ENCODE measurements at places on chromosomes 12 and 14.
A peak's percentile ranks its signal among the peaks of the same experiment; 100 is the strongest.

- peak; percentile 21 for DNase-seq
Measured at GRCh38 chr12:116152268-116152667, 125.2 kb downstream of the MED13L start.

GRCh38 chr12:67446716-67447115, 177.6 kb downstream of the CAND1 start:
- no peak for DNase-seq

- DNase-seq: peak; percentile 24
Measured at GRCh38 chr14:68711561-68712309, 81.1 kb downstream of the ZFP36L1 start.

GRCh38 chr14:91867316-91867988, at the start of gene TC2N:
Gene TC2N, minus strand, starts transcription at chr14:91867536. Its CDS starts 53,767 bp downstream, at chr14:91813769.
- DNase-seq: peak; percentile 74

- DNase-seq: no peak
Measured at GRCh38 chr14:26163761-26164160, 434.1 kb downstream of the NOVA1 start.

DNA sequence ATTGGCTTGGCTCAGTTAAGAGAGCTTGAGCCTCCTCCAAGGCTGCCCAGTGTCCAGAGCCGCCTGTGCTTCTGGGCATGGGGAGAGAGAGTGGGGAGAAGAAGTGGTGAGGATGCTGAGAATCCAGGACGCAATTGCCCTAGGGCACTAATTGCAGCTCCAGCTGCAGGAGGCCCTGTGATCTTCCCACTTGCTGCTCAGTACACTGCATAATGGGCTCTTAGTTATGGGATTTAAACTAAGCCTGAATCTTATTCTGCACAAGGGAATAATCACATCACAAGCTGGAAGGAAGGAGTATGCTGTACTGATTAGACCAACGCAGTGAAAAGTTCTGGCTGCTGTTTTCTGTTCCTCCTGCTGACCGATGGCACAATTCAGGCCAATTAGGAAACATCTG, 101.0 kb upstream of the PRMT8 start:
- no peak for DNase-seq

GRCh38 chr14:77212943-77213678, 31.5 kb downstream of the TMEM63C start:
- DNase-seq: peak; percentile 73

GRCh38 chr12:44628180-44628579, 247.9 kb downstream of the NELL2 start:
- DNase-seq: peak; percentile 16

- DNase-seq: no peak
Measured at GRCh38 chr14:76829650-76830421, 3.6 kb downstream of the LRRC74A start.

GRCh38 chr12:56118688-56119357, 757 bp downstream of the ZC3H10 start:
- no peak for DNase-seq

- DNase-seq: no peak
Measured at GRCh38 chr12:30515351-30515750, 180.3 kb downstream of the IPO8 start.

DNA sequence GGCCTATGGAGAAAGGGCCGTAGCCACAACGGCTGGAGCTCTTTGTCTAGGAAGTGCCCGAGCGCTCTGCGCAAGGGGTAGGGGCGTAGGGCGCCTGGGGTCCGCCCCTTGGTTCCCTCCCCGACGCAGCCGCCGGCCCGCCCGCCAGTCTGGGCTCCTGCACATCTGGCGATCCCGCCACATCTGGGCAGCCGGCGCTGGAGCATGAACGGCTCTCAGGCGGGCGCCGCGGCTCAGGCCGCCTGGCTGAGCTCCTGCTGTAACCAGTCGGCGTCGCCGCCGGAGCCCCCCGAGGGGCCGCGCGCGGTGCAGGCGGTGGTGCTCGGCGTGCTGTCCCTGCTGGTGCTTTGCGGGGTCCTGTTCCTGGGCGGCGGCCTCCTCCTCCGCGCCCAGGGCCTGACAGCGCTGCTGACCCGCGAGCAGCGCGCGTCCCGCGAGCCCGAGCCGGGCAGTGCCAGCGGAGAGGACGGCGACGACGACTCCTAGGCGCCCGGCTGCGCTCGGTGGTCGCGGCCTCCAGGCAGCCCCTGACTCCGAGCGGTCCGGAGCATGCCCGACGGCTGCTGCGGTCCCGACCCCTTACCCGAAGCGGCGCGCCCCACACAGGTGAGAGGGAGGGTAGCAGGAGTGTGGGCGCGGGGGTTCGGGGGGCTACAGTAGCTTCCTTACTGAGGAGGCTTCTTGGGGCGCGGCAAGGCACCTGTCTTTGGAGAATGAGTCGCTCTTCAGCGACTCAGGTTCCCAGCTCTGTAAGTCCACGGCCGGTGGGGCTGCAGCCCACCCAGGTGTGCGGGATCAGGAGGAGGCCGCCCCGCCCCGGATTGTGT, at the start of gene SMIM41:
SMIM41 (plus strand) TSS at position 129 of the 827 bp plus-strand sequence; CDS start at position 205, 76 bp downstream.
- no peak for DNase-seq

DNA sequence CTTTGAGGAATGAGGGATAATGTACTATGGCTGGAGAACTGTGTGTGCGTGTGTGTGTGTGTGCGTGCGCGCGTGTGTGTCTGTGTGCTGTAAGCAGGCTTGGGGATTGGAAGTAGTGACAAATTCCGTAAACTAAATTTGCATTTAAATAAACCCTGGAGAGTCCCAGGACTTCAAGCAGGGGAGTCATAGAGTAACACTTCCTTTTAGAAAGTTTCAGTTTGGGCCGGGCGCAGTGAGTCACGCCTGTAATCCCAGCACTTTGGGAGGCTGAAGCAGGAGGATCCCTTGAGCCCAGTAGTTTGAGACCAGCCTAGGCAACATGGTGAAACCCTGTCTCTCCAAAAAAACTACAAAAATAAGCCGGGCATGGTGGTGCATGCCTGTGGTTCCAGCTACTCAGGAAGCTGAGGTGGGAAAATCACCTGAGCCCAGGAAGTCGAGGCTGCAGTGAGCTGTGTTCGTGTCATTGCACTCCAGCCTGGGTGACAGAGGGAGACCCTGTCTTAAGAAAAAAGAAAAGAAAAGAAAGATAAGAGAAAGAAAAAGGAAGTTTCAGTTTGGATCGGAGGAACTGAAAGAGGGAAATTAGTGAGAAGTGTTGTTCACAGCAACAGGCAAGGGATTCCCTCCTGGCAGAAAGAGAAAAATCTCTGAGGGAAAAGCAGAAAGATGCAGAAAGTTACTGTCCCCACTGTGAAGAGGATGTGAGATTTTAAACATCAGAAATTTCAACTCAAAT, 222.7 kb upstream of the SOX5 start:
- peak; percentile 6 for DNase-seq

- peak; percentile 18 for DNase-seq
Measured at GRCh38 chr14:93736378-93737014, 51.8 kb downstream of the PRIMA1 start.

GRCh38 chr12:92505254-92506231, 197.2 kb upstream of the PLEKHG7 start:
- DNase-seq: peak; percentile 77

- no peak for DNase-seq
Measured at GRCh38 chr14:68359022-68359836, 433.6 kb downstream of the ZFP36L1 start.

DNA sequence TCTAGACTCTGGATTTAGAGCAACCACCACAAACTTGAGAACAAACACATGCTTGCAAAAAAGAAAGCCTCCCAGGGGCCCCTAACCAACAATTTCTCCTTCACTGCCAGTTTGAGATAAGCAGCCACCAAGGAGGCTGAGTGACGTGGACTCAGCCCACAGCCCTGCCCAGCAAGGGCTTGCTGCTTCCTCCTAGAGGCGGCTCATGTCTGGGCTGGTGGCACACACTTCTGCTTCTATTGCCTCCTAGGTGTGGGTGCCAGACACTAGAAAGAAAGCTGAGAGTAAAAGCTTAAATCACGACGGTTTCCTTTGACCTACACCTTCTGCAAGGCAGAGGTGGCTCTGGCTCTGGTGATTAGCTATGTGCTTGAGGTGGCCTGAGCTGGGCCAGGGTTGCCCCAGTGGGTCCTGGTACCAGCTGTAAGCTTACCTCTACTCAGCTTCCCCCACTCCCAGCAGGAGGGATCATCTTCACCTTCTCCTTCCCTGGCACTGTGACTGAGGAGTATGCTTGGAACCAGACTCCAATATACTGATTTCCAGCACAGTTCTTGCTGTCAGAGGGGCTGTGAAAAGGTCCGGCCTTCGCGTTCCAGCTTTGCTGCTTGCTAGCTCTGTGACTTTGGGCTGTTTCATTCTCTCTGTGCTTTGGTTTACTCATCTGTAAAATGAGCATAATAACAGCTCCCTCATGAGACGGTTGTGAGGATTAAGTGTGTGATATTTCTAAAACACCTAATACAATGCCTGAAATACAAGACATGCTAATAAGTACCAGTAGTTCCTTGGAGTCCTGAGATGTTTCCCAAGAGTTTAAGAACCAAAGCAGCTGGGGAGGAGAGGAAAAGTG, 89.7 kb upstream of the PARP11 start:
- peak; percentile 79 for DNase-seq

DNA sequence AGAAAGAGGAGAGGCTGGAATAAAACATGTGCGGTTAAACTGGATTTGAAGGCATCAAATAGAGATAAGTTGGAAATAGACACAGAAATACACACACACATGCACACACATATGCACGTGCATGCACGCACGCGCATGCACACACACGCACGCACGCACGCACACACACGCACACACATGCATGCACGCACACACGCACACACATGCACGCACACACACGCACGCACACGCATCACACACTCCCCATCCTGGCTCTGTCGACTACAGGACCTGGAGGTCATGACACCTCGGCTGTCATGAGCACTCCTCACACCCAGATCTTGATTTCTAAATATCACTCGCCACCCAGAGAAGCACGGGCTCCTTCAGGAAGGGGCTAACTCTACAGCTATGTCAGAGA, 51.8 kb downstream of the RIMBP2 start:
- DNase-seq: no peak

DNA sequence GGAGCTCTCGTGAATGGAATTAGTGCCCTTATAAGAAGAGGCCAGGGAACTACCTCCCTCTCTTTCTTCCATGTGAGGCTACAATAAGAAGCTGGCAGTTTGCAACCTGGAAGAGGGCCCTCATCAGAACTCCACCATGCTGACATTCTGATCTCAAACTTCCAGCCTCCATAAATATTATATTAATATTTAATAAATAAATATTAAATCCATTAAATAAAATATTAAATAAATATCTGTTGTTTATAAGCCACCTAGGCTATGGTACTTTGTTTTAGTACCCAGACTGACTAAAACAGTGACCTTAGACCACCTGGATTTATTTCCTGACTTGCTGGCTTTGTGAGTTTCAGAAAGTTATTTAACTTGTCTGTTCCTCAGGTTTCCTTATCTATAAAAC, 49.9 kb downstream of the ZNF641 start:
- DNase-seq: no peak

DNA sequence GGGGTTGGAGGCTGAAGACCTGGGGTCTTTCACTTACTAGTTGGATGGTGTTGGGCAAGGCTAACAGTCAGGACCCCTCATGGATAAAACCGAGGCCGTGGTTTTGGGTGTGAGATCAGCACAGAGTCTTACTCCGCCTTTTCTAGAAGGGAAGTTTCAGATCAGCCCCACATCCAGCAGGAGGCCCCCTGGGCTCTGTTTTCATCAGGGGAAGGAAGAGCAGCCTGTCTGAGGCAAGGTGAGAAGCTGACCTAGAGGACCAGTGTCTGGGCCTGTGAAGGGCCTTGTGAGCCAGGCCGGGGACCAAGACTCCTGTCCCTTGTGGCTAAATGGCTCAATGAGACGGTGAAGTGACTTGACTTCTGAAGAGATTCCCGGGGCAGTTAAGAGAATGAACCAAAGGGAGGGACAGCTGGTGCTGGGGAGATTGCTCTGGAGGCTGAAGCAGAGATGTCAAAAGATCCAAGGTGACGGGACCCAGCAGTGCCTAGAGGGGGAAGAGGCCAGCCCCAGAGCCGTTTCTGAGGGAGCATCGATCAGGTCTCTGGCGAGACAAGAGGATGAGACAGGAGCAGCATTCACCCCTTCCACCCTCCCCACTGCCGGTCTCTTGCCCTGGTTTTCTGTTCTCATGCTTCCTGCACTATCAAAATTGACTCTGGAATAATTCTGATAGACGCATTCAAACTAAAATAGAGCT, 40.1 kb upstream of the TSPAN9 start:
- DNase-seq: no peak

DNA sequence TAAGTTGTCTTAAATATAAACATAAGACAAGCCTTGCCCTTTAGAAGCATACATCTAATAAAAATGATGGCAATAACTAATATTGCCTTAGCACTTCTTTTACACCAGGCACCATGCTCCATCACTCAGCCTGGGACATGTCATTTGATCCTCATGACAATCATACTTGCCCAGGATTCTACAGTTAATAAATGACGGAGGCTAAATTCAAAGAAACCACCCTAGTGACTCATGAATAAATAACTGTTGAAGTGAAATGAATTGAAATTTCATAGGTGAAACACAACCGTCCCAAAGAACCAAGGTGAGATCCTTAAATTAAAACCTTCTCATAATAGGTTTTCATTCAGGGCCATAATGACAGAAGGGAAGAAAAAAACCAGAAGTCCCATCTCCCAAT, 89.5 kb downstream of the GRIN2B start:
- no peak for DNase-seq

GRCh38 chr14:68810173-68811153, 17.6 kb upstream of the ZFP36L1 start:
- no peak for DNase-seq
